ENCODE measurements at places on chromosomes 16 and 17.

- DNase-seq, result no peak
Observed at GRCh38 chr17:49980703-49981197, 11.8 kb downstream of the DLX4 start.

DNA sequence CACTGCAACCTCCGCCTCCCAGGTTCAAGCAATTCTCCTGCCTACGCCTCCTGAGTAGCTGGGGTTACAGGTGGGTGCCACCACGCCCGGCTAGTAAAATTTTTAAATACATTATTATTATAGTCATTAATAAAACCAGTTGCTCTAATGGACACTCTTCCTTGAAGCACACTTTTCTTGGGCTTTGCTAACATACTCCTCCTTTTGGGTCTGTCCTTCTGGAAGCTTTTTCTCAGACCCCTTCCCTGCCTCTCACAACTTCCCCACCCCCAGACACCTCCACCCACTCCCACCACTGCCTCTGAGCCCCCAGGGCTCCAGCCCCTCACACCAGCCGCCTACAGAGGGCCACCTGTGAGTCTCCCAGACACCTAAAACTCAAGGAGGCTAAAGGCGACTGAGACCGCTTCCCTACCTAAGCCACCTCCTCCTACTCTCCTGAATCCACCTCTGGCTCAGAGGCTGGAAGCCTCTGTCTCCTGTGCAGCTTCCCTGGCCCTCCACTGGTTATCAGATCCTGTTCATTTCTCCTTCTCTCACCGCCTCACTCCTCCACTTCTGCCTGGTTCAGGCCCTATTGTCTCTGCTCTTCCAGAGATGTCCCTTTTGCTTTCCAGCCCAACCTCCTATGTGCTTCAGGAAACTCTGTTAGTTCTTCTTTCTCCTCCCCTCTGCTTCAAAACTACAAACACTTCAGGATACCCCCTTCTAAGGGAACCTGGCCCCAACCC, 2.1 kb upstream of the CUEDC1 start:
- no peak for DNase-seq

DNA sequence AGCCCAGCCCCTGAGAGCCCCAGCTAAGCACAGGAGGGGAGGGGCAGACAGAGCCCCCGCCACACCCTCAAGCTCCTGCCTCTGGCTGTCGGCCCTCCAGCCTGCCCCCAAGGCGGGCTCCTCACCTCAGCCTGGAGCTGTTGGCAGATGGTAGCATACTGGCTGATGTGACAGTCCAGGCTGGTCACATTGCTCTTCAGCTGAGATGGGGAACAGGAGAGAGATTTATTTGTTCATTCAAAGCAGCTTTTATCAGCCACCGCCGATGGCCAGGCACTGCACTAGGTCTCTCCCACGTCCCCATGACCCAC, 14.8 kb downstream of the KIF18B start:
- no peak for DNase-seq

GRCh38 chr16:24094660-24095059, 161.5 kb upstream of the CACNG3 start:
- no peak for DNase-seq

DNA sequence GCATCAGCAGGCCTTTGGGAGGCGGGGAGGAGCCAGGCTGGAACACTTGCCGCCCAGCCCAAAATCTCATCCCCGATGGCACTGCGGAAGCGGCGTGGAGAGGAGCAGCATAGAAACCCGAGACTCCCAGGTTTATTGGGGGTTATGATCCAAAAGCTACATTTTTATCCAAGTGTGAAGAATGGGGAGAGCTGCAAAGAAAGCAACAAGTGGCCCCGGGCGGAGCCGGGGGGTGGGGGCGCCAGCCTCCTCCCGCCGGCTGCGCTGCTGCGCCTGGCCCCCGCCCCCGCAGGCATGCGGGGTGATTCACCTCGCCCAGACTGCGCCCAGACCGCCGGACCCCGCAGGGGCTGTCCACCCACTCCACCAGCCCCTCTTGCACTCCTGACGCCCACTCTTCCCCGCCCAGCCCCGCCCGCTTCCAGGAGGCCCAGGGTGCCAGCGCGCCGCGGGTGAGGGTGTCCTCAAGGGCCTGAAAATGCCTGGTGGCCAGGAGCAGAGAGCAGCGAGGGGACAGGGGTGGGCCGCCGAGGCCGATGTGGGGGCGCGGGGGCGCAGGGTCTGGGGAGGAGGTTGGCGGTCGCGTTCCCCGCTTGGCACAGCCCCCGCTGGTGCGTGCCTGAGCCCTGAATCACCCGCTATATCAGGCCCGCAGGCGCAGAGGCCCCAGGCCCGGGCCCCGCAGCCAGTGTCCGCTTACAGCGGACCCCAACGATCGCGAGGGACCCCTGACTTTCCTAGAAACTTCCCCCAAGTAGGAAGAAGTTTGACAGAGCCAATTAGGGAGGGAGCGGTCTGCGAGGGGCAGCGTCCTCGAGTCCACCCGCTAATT, 1.3 kb downstream of the CAVIN1 start:
- DNase-seq, result no peak

DNA sequence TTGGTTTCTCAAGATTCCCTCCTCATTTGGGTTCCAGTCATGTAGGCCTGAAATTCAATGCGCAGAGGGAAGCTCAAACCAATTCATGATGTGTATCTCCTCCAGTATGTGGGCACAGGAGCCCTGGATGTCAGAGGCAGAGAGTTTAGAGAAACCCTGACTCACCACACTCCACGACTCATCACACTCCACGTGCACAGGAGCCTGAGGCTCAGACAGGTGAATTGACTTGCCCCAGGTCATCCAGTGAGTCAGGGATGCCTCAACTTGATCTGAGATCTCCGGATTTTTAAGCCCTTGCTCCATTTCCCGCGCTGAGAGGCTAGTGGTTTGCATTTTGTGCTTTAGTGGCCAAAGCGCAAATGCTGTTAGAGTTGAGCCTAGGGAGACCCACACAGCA, 183.9 kb downstream of the HAPSTR1 start:
- DNase-seq, result no peak

DNA sequence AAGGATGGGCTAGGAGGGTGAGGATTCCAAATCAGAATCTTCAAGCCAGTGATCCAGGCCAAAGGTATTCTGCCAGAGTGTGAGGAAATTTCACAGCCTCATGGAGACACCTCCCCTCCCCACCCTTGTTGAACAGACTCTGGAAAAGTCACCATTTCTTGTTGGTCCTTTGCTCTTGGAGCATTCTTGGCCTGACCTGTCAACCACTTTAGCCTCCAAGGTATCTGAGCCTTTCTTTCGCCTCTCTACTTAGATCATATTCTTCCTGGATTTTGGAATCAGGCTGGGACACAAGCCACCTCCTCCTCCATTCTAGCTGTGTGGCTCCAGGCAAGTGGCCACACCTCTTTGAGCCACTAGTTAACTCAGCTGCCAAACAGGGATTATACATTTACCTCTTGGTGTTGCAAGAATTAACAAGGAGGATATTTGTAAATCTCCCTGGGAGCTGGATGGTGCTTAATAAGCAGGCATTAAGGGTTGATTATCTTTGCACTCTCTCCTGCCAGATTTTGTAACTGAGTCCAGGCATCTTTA, 193.5 kb downstream of the WWOX start:
- DNase-seq, result no peak

DNA sequence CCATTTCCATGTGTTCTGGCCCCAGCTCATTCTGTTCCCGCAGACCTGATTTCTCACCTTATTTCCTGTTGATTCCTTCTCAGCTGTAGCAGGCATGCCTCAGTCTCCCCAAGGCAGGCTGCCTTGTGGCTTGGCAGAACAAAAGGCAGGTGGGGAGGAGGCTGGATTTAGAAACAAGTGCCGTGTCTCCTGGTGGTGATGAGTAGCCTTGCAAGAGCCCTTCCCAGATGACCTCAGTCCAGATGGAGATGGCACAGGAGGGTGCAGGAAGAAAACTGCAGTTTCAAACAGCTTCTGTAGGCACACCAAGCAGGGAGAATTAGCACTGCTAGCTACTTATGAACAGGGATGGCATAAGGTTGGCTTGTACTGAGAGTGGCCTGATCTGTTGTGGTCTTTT, 64.6 kb downstream of the ARHGAP44 start:
- no peak for DNase-seq

DNA sequence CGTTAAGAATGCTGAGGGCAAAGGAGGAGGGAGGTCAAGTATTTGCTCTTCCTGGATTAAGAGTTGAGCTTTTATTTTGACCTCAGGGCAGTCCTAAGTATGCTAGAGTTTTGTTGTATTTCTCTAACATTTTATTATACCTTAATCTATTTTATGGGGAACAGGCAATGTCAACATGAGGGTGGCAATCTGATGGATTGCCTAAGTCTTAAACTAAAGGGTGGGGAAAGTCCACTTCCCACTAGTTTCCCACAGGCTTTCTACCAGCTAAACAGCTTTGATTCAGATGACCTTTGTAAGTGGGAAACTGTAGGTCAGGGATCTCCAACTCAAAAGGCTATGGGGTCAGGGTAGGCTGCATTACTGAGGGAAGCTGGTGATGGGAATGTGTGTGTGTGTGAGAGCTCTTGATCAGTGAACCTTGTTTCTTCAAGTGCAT, 24.9 kb downstream of the HSD17B2 start:
- DNase-seq, result no peak

- DNase-seq, result no peak
Observed at GRCh38 chr16:13558752-13559151, 361.2 kb upstream of the ERCC4 start.

- DNase-seq, result no peak
Observed at GRCh38 chr16:54177862-54178477, 108.6 kb downstream of the IRX3 start.

GRCh38 chr17:76500747-76501017, 541 bp downstream of the RHBDF2 start:
- no peak for DNase-seq

- no peak for DNase-seq
Observed at GRCh38 chr16:28140788-28141618, 70.8 kb downstream of the XPO6 start.

DNA sequence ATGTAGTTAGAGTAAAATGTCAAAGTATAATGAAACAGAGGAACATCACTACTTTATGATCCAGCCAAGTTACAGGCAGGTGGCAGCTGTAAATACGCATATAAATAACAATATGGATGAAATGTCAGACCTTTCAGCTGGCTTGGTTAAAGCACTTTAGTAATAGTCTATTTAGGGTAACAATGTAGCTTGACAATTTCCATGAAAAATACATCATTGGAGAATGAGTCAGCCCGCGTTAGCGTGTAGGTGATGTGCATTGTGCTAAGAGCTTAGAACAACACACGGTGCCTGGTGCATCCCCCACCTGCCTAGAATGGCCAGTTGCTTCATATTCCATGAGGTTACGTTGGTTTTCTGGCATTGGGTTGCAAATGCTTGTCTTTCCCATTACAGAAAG, 119.4 kb downstream of the RBFOX1 start:
- no peak for DNase-seq

- peak; percentile 56 for DNase-seq
Observed at GRCh38 chr16:25106567-25107465, 4.7 kb upstream of the LCMT1 start.

- DNase-seq, result no peak
Observed at GRCh38 chr17:40331743-40332641, 23.0 kb downstream of the RARA start.

DNA sequence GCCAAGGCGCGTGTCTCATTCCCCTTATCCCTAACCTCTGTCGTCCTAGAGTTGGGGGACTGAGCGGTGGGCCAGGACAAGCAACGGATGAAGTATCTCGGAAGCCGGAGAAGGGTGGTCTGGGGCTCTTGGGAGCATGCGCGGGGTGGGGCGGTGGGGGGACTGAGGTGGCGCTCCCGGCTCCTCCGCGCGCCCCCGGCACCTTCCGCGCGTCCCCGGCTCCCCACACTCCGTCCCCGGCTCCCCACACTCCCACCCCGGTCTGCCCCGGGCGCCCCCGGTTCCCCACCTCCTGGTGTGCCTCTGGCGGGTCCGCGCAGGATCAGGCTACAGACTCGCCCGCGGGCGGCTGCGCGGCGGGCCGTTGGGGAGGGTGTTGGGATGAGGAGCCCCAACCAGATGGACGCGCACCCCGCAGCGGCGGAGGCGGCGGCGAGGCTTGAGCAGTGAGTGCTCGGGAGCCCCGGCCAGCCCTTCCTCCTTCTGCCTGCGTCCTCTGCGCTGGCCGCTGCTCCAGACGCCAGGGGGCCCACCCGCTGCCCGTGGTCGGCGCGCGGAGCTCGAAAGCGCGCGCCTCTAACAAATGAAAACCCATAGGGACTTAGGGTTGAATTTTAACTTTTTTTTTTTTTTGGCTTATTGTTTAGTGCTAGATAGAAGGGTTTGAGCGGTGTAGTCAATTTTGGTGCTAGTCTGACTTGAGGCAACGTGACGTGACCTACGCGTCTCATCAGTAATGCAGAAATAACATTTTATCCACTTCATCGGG, 5.6 kb upstream of the CRYM start:
- DNase-seq, result no peak

GRCh38 chr17:6231886-6232731, 161.9 kb downstream of the WSCD1 start:
- peak; percentile 14 for DNase-seq

- peak; percentile 70 for DNase-seq
Observed at GRCh38 chr16:3112058-3112880, at the start of gene ZNF205. TSS of gene ZNF205 (plus strand) at chr16:3112586. CDS start at chr16:3113431, 845 bp downstream.

DNA sequence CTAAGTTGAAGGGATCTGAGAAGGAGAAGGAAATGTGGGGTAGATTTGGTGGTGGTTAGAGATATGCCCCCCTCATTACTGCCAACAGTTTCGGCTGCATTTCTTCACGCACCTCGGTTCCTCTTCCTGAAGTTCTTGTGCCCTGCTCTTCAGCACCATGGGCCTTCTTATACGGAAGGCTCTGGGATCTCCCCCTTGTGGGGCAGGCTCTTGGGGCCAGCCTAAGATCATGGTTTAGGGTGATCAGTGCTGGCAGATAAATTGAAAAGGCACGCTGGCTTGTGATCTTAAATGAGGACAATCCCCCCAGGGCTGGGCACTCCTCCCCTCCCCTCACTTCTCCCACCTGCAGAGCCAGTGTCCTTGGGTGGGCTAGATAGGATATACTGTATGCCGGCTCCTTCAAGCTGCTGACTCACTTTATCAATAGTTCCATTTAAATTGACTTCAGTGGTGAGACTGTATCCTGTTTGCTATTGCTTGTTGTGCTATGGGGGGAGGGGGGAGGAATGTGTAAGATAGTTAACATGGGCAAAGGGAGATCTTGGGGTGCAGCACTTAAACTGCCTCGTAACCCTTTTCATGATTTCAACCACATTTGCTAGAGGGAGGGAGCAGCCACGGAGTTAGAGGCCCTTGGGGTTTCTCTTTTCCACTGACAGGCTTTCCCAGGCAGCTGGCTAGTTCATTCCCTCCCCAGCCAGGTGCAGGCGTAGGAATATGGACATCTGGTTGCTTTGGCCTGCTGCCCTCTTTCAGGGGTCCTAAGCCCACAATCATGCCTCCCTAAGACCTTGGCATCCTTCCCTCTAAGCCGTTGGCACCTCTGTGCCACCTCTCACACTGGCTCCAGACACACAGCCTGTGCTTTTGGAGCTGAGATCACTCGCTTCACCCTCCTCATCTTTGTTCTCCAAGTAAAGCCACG, 28.3 kb downstream of the STH start:
- DNase-seq, result no peak

DNA sequence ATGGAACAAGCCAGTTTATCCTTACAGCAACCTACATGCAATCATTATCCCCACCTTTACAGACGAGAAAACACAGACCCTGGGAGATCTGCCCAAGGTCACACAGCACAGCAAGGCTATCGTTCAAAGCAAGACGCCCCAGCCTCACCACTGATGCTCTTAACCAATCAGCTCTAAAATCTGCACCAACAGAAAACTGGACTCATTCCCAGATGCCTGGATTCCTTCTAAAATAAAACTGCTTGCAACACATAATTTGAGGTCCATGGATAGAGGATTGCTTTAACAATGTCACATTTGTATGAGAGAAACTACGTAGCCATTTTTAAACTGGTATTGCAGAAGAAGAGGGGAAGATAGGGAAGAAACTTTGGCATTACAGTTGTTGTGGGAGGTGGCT, 6.8 kb downstream of the COTL1 start:
- no peak for DNase-seq

- DNase-seq, result peak; percentile 29
Observed at GRCh38 chr16:228151-228851, 948 bp downstream of the LUC7L start.

Measured in NCI-H1436 (cell line).